A549 treated with dexamethasone at 1 μM for 4 hours (cell line): ENCODE measurements at places on chromosomes 12 and 14. TPM values are rescaled to one million over a fixed set of nuclear protein-coding genes. Genes with fewer than 3 reads are reported as not detected.

Gene SLC24A4
- 0.19 to 0.41 TPM (median 0.25 TPM) in 5 replicates for total RNA-seq

Gene JAG2
- total RNA-seq = 13.3 to 26.5 TPM (median 24.7 TPM) in 5 replicates

Gene DLGAP5
- total RNA-seq = 28.2 to 35.2 TPM (median 32.9 TPM) in 5 replicates

Gene FITM1
- 0.09 to 0.16 TPM (median 0.14 TPM) in 3 of 5 replicates, not detected in the others for total RNA-seq

Gene SOAT2
- total RNA-seq = 0.17 to 0.27 TPM (median 0.26 TPM) in 5 replicates

Gene GLIPR1L1
- not detected in 5 replicates for total RNA-seq

Gene PRDM4
- 17.8 to 22.1 TPM (median 21.1 TPM) in 5 replicates for total RNA-seq

Gene SLC10A1
- total RNA-seq = 0.06 TPM in 1 of 5 replicates, not detected in the others

Gene TTC7B
- 16.8 to 20.8 TPM (median 17.6 TPM) in 5 replicates for total RNA-seq

Gene MYF6
- not detected in 5 replicates for total RNA-seq

Gene KCNMB4
- total RNA-seq = 0.20 to 0.49 TPM (median 0.30 TPM) in 5 replicates

Gene HOXC10
- total RNA-seq = 2.8 to 3.2 TPM (median 3.0 TPM) in 5 replicates

Gene HOXC9
- total RNA-seq = 12.7 to 14.9 TPM (median 14.5 TPM) in 5 replicates

Gene GALNT6
- 2.5 to 4.0 TPM (median 2.6 TPM) in 5 replicates for total RNA-seq

Gene APOF
- total RNA-seq = not detected in 5 replicates

Gene SOX5
- not detected in 5 replicates for total RNA-seq

Gene GALNT9
- 3.2 to 5.6 TPM (median 4.0 TPM) in 5 replicates for total RNA-seq

Gene KRT4
- total RNA-seq = 2.1 to 3.7 TPM (median 3.0 TPM) in 5 replicates

Gene FOXG1
- 0.15 to 0.25 TPM (median 0.23 TPM) in 5 replicates for total RNA-seq

Gene ACRBP
- 0.13 to 0.23 TPM (median 0.19 TPM) in 5 replicates for total RNA-seq
